ENCODE measurements at places on chromosomes 2 and 18.

- DNase-seq: no peak
These were observed 38.1 kb upstream of the LBH start for GRCh38 chr2:30193104-30193681.

- no peak for DNase-seq
These were observed 17.7 kb upstream of the GALM start for GRCh38 chr2:38648107-38648761.

- no peak for DNase-seq
These were observed 64.9 kb upstream of the WIPF1 start for GRCh38 chr2:174662459-174662858.

- no peak for DNase-seq
These were observed 188.3 kb upstream of the MYT1L start for GRCh38 chr2:2519381-2519780.

GRCh38 chr18:3683483-3683882 lies 233.5 kb downstream of the TGIF1 start:
- DNase-seq: no peak

GRCh38 chr2:221442128-221442527 lies 130.0 kb downstream of the EPHA4 start:
- DNase-seq: no peak

DNA sequence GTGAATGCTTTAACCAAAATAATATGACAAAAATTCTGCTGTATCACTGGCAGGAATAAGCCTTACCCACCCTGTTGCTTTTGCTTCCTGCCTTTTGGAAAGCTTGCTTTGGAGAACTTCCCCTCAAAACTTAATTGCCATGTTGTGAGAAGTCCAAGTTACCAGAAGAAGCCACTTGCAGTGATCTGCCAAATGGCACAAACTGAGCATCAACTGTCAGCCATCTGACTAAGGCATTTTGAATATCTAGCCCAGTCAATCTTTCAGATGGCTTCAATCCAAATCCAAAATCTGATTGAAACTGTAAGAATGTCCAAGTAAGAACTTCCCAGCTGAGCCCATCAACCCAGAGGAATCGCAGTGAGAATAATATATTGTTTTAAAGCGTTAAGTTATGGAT lies 216.5 kb upstream of the ZC3H15 start:
- DNase-seq: no peak

DNA sequence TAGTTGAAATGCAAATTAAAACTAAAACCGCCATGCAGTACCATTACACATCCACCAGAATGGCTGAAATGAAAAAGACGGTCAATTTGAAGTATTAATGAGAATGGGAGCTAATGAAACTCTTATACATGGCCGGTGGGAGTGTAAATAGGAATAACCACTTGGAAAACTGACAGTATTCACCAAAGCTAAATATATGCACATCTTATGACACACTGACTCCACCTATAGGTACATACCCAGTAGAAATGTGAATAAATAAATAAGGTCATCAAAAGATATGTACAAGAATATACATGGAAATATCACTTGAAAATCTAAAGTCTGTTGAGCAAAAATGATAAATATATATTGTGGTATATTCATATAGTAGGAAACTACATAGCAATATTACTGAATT lies 57.7 kb downstream of the CWC22 start:
- DNase-seq: no peak

DNA sequence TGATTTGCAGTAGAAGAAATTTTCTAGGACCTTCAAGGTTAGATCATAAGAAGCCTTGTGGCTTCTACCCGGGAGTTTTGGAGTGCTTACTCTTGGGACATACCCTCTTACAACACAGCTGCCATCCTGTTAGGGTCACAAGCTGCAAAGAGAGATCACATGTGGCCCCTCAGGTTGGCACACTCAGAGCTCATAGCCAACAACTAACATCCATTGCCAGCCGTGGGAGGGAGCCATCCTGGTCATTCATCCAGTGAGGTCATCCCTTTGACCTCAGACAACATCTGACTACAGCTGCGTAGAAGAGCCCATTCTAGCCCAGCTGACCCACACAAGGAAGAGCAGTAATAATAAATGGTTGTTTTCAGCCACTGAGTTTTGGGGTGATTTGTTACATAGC lies 76.9 kb upstream of the NABP1 start:
- no peak for DNase-seq

GRCh38 chr2:210541290-210541902 lies 15.0 kb upstream of the CPS1 start:
- DNase-seq: no peak

DNA sequence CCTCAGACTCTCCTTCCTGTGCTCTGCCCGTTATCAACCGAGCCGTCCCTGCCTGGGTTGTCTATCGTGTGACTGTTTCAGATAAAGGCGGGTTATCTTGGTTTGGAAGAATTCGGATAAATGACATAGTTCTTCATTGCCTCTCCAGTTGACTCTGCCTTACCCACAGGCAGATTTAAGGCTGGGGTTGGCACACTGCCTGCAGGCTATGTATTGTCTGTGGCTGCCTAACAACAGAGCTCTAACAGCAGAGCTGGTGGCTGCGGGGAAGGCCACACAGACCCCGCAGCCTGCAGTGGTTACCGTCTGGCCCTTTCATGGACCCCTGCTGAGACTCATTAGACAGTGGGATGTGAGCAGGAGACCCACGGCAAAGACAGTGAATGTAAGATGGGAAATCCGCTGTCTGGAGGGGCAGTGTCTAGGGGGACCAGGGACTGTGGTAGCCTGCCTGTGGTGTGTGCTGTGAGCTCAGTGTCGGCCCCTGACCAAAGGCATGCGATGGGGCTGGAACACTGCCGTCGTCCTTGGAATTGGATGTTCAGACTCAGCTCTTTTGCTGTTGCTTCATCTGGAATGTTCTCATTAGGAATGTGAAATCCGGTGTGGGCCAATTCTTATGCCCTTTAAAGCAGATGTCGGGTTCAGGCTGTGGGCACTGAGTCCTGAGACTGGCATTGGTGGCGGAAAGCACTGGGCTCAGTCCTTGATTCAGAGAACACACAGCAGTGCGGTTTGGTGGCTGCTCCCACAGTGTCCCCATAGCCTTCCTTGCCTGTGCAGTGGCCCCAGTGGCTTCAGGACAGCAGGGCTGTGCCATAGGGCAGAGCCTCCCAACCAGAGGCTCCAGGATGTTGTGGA lies 44.5 kb downstream of the SH3RF3 start:
- DNase-seq: no peak

DNA sequence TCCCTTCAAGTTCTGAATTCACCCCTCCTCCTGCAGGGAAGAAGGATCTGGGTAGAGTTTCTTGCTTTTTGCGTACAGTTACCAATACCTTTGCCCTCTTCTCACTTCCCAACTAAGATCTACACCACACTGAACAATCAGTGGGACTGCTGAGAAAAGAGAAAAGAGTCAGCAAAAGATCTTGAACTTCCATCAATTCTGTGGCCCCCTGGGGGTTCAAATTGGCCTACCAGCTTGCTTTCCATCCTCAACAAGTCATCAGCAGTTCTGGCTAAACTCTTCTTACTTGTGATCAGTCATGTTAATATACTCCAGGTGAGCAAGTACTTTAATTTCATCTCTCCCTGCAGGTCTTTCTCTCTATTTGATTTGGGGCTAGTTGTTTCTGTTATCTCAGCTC lies 739.3 kb upstream of the LRRTM4 start:
- no peak for DNase-seq

- DNase-seq: no peak
These were observed 4.7 kb downstream of the SERTAD2 start for GRCh38 chr2:64649013-64649484.

DNA sequence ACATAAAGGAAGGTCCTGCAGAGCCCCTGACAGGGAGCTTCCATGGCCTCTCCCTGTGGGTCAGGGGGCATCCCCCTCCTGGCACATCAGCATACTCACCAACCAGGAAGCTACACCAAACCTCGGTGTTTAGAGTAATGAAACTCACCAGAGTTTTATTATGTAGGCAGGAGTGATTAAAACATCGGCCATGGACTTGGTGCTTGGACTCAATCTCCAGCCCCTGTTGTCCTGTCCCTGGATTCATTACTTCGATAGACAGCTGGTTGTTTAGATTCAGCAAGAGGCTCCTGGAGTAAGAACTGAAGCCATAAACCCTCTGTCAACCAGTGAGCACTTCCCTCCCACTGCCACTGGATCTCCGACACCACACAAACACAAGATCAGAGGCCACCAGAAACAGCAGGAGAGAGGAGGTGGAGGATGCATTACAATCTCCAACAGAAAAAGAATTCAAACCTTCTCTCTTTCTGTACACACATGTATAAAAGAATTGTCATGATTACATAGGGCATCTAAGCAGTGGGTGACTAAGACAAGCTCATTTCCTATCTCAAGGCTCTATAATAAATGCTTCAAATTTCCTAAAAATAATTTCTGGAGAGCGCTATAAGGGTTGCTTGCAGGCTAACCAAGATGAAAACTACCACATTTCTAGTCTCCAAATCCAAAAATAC lies 27.2 kb downstream of the TBC1D8 start:
- DNase-seq: no peak

- no peak for DNase-seq
These were observed 1.1 kb upstream of the FZD5 start for GRCh38 chr2:207770602-207771404.

DNA sequence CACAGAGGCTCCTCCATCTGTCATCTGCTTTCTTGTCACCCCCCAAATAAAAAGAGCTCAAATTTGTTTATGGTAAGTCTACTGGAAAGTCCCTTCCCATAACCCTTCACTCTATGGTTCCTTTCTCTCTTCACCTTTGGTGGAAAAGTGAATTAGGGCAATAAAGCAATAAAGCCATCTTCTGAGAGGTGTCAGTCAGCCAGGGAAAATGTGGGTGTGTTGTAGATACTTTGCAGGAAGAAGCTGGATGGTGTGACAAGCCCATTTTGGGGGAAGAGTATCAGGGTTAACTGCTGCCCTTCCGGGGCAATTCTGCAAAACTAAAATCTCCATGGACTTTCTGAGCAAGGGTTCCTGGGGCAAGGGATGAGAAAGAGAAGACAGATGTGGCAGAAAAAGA lies 197.9 kb downstream of the SH3BP4 start:
- no peak for DNase-seq

GRCh38 chr2:227655454-227655853 lies 11.2 kb upstream of the SCYGR5 start:
- DNase-seq: no peak

DNA sequence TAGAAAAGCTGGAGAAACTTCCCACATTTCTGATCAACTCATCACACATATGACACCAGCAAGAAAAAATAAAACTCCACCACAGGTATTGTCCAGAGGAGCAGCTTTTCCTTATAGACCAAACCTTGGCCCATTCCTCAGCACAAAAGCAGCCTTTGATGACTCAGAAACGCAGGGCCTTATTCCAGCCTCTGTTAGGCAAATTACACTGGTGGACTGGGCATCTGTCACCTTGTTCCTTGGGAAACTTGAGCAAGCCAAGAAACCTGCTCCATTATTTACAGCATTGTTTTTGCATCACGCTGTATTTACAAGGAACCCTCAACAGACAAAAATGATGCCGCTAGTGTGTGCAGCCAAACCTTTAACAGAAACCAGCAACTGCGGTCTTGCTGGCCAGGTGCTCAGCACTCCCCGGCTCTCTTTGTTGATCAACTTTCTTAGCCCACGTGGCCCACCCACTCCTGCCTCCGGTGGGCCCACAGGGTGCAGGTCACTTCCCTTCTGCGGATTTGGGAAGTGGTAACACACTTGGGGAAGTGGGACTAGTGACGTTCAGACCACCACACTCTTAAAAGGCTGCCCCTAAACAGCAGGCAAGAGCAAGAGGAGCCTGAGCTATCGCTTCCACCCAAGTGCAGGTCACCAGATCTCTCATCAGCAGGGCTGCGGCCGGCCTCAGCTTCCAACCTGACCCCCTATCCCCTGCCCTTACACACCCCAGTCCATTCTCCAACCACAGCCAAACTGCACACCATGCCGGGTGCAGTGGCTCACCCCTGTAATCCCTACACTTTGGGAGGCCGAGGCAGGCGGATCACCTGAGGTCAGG lies 1.5 kb downstream of the AP1S3 start:
- no peak for DNase-seq

GRCh38 chr2:203149194-203149593 lies 89.6 kb upstream of the CYP20A1 start:
- DNase-seq: no peak

DNA sequence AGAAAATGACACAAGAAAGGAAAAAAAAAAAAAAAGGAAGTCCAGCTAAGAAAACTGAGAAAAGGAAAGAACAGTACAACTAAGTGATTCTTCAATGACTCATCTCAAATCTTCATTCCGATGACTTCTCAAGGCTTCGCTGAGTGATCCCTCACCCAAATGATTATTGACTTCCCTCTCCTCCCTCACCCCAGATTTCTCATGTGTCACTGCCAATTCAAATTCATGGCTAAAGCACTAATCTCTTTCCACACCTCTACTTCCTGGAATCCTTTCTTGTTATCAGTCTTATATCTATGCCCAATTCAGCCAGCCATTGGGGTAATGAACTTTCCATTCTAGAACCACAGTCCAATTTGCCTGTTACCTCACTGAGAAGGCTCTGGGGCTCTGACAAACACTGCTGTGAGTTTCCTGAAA lies 7.2 kb upstream of the ABCB11 start:
- DNase-seq: no peak

DNA sequence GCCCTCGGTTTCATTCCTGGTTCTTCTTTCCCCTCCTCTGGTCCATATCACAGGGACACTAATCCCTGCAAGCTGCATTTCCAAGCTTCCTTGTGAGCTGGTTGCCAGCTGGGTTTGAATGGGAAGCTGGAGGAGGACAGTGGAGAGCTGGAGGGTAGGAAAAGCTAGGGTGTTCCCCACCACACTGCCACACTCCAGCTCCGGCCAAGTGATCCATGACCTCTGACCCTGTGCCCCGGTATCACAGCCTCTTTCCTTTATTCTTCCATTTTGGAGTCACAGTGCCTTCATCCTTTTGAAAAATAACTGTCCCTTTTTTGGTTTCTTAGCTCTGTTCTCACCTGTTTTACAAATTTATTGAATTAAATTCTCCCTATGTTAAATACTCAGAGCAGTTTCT lies 13.1 kb upstream of the NR4A2 start:
- DNase-seq: no peak

GRCh38 chr18:37483984-37484819 lies 81.4 kb downstream of the CELF4 start:
- no peak for DNase-seq

DNA sequence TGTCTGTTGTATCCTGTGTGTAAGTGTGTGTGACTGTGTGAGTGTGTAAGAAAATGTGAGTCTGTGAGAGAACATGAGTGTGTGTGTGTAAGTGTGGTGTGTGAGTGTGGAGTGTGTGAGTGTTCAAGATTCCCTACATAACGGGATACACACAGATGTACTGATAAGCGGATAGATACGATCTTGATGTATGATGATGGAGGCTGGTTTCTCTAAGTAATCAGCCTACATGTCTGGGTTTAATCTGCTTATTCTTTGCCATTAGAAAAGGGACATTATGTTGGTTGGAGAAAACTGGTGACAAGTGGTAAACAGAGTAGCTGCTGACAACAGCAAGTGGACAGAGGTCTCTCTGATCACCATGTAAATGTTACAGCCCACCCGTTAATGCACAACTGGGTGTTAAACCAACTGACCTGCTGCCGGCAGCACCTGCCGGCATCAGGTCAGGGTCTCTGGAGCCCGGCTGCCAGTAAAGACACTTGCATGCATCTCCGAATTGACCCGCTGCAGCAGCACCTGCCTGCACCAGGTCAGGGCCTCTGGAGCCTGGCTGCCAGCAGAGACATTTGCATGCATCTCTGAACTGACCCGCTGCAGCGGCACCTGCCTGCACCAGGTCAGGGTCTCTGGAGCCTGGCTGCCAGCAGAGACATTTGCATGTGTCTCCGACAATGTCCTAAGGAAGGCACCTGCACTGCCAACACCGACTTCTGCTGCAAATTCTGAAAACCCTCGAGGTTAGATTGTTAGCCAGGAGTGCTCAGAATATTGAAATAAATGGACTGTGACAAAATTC lies 87.5 kb downstream of the MBP start:
- DNase-seq: no peak
